Left ventricle myocardium inferior (tissue), 1 donor: ENCODE measurements at places on chromosomes 13 and 19. TPM values are rescaled to one million over a fixed set of nuclear protein-coding genes. Genes with fewer than 3 reads are reported as not detected.

Gene C2CD4C
- total RNA-seq, result 0.63 TPM

Gene ELSPBP1
- total RNA-seq, result not detected

Gene KLHL26
- total RNA-seq, result 6.2 TPM

Gene TRIM13
- total RNA-seq, result 22.1 TPM

Gene CYP2A6
- total RNA-seq, result not detected

Gene PPP5C
- 70.8 TPM for total RNA-seq

Gene RNF17
- total RNA-seq, result not detected
